ENCODE measurements at places on chromosomes 5 and 9.
A peak's percentile ranks its signal among the peaks of the same experiment; 100 is the strongest.

- DNase-seq = no peak
Observed at GRCh38 chr5:178778919-178779318, 48.5 kb upstream of the ZNF354A start.

- no peak for DNase-seq
Observed at GRCh38 chr5:28408186-28408585, 1369.8 kb upstream of the CDH9 start.

DNA sequence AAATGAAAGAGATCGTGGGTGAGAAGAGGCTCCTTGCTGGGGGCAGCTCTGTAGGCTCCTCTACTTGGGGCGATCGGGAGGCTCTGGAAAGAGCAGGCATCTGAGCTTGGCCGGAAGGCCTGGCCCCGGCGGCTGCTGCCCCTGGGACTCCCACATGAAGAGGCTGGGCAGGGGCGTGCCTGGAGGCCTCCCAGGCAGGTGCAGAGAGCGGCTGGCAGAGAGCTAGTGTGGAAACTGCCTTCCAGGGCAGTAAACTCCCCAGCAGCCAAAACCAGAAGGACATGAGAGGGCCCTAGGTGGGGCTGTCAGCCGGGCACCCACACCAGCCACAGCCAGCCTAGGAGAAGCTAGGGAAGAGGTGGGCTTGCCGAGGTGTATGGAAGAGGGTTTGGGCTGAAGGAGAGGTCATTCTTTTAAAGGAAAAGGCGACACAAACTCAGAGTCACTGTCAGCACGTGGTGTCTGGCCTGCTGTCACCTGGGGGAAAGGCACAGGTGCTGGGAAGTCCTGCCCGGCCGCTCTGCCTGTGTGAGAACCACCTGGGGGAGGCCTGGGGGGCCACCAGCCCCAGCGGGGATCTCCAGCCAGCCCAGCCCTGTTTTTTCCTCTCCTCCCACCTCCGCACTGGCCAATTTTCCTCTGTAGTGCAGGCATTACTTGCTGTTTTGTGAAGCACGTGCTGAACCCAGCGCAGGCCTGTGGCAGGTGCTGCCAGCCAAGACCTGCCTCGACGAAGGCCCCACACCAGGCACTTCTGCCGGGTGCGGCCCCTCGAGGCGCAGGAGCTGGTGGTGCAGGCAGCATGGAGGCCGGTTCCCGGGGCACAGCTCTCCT is 44.8 kb upstream of the EGFL7 start:
- DNase-seq = no peak

DNA sequence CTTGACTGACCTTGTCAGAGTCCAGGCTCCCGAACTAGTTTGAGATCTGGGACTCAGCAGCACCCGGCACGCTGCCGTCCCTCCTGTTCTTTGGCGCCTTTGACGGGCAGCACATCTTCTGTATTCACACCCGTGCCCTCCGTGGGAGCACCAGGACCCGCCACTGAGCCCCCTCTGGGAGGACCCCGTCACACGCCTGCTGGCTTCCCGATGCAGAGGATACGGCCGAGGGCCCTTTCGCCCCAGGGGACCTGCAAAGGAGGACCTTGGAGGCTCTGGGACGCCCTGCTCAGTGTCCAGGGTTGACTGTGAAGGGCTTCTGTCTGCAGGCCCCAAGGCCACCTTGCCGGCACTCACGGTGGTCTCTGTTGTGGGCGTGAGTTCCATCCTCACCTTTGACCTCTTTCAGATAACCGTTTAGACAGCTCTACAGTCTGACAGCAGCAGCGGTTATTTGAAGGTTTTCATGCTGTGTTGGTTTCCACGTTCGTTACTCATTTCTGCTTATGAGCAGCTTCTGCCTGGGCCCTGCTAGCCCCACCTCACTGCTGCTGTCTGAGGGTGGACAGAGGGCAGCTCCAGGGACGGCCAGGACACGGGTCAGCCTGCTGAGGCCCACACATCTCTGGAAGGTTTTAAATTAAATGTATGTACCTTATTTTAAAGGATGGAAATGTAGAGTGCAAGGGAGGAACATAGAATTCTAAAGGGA is 12.6 kb upstream of the EXOC3 start:
- DNase-seq = no peak

DNA sequence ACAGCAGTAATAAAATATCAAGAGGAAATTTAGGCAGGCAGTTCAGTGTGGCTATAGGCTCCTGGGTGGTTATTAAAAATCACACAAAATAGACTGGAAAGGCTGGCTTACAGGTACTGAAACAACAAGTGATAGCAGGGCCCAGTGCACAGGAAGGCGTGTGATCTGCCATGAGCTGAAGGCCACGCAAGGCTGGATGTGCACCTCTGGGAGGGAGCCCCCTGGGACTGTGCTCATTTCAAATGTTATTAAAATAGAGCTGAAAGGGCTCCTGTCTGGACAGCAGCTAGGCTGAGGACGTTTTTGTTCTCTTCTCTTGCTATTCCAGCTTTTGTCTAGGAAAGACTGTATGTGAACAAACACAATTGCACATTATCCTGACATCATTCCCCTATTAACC is 324.3 kb upstream of the RFX3 start:
- no peak for DNase-seq

GRCh38 chr9:113687680-113688371 is 188.3 kb upstream of the ZNF618 start:
- DNase-seq = no peak

GRCh38 chr9:77946969-77947620 is 84.5 kb downstream of the GNAQ start:
- DNase-seq = no peak

GRCh38 chr9:30932226-30932625 is 1452.2 kb upstream of the ACO1 start:
- no peak for DNase-seq

GRCh38 chr9:88949425-88949824 is 41.8 kb upstream of the S1PR3 start:
- DNase-seq = peak; percentile 70

- no peak for DNase-seq
Observed at GRCh38 chr5:147057051-147057450, 177.8 kb upstream of the STK32A start.

DNA sequence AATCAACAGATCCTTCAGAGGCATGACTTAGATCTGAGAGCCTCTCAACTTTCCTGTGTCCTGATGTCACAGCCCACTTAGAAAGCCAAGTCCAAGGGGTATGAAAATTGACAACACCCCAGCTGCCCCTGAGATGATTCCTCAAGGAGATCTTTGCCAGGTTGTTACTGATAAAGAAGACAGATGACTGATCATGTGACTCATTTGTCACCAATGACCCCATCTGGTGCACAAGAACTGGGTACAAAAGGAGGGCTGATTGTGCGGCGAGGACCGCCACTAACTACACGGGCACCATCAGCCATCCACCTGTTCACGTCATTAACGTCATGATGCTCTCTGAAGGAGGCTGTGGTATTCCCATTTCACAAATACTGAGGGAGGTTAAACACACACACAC is 583.2 kb upstream of the KLF4 start:
- no peak for DNase-seq

GRCh38 chr9:18268381-18268780 is 205.6 kb upstream of the ADAMTSL1 start:
- DNase-seq = peak; percentile 44

DNA sequence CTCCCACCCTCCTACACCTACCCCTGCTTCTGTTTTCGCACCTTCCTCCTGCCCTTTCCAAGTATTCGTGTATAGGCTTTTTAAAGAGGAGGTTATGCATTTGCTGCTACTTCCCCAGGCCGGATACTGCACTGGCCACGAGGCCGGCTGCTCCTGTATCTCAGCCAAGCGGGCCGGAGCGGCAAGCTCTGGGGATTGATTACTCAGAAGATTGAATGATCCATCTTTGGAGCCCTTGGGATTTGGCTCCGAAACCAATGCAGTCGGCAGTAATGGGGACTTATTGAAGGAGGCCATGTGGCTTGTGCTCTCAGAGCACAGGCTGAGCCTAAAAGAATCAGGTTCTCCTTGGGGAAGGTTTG is 405.3 kb downstream of the TLE4 start:
- DNase-seq = no peak

DNA sequence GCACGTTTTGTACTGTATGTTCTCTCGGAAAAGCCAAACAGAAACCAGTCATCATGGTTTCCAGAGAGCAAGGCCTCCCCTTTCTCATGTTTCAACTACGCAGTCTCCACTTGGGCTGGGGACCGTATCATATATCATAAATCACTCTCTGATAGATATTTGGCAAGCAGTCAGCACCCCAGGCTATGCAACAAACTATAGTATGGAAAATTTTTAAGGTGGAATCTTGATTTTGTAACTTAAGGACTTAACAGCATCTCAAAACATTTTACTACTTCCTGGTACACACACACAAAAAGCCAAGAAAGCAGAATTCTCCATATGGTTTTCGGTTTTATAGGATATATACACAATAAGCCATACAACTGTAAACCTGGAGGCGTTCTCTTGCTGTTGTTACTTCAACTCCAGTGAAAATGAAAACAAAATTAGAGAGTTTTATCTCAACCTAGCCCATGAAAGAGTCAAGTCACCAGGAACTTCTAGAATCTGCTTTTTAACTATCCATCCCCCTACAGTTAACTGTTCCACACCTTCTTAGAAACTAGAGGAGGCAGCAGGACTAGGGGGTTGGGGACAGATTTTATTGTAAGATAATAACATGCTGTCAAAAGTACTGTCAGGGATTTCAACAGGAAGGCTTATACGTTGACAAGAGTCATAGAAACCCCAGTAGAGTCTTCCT is 283.4 kb downstream of the NFIB start:
- DNase-seq = peak; percentile 57

DNA sequence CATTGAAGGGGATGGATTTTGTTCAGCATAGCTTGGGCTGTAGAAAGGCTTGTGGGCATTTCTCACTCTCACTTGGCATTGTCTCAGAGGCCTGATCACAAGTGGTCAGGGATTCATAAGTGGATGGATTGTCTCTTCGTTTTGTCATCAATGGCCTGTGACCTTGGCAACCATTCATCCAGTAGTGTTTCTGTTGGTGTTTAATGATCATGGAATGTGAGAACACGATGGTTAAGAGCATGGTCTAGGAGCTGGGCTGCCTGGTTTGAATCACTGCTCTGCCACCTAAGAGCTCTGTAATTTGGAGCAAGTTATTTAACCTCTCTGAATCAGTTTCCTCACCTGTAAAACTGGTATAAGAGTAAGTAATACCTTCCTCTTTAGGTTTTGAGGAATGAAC is 430.1 kb upstream of the MEF2C start:
- DNase-seq = peak; percentile 79

DNA sequence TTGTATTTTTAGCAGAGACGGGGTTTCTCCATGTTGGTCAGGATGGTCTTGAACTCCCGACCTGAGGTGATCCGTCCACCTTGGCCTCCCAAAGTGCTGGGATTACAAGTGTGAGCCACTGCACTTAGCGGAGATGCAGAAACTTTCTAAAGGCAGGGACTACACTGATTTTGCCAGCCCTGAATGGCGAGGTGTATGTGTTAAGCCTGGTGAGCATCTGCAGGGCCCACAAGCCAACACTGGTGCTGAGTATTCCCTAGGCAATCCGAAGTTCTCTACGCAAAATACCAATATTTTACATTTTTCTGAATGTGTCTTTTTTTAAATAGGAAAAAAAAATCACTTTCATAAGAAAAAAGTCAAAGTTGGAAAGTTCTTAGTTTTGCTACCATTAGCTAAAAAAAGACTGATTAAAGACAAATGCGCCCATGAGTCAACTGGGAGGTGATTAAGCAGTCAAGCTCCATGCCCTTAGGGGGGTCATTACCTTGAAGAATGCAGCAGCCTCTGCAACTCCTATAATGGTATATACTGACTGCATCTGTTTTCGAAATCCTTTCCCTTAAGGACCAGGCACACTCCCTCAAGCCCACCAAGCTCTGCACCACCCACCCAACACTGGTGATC is 502.8 kb downstream of the BNC2 start:
- peak; percentile 44 for DNase-seq

DNA sequence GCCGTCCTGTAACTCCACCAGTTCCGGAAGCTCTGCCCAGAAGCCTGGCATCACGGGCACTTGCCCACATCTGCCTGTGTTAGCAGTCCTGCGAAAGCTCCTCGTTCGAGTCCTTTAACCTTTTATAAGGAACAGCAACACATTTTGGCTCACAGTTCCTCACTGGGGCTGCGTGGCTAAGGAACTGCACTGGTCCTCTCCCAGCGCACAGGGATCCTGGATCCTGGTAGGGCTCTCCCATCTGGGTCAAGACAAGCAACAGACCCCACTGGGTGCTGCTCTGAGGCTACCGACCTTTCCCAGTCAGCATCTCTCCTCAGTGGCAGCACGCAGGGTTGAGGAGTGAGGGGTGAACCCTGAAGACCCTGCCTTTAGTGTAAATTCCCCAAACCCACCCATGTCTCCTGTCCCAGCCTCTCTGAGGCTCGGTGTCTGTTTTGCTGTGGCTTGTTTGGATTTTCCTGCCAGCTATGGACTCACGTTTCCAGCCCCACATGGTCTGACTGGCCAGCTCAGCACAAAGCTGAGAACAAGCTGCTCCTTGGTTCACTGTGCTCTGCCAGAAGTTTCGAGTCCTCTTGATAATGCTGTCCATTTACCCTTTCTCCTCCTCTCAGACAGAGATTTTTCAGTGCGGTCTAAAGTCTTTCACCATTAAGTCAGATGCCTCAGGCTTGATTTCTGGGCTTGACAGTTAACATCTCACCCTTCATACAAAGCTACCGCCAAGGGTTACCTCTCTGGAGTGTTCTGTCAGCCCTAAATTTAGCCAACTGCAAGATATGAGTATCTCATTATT is 80.0 kb downstream of the AK8 start:
- DNase-seq = peak; percentile 29

- DNase-seq = no peak
Observed at GRCh38 chr5:100889896-100890295, 13.2 kb downstream of the ST8SIA4 start.

DNA sequence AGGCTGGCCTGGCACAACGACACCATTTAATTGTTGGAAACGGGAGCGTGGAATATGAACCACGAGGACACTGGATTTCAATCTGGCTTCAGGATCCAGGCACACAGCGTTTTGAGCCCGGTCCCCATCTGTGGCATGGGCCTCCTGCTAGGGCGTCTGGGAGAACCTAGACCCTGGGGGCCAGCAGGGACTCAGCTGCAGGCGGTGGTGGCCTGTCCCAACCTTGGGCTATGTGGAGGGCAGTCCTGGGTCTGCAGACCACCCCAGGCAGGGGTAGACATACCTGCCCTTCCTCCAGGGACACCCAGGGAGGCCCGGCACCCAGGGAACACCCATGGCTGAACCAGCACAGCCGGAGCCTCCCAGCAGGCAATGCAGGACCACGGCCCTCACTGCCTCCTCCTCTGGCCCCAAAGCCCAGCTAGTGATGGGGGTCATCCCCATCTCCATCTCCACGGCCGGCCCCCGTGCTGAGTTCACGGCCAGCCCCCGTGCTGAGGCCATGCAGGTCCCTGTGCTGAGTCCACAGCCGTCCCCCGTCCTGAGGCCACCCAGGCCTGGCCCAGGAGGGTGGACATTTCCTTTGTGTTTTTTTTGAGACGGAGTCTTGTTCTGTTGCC is 18.5 kb upstream of the UBAC1 start:
- DNase-seq = no peak

- no peak for DNase-seq
Observed at GRCh38 chr5:89723907-89724306, 685.6 kb downstream of the CETN3 start.

DNA sequence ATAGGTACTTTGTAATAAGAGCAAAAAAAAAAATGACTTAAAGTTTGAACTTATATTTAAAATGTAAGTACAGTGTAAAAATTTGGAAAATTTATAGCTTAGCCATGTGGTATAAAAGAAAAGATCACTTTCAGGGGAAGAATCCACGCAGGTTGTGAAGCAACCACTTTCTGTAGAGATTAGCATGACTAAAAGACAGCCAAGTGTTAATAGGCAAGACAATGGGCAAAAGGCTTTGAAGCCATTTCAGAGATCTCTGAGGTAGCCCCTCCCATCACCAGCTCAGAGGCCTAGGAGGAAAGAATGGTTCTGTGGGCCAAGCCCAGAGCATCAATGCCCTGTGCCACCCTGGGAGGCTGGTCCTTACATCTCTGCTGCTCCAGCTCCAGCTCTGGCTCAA is 346.3 kb upstream of the CHD1 start:
- no peak for DNase-seq
